ENCODE measurements at places on chromosomes 2 and 18.
A peak's percentile ranks its signal among the peaks of the same experiment; 100 is the strongest.

- no peak for DNase-seq
Observed at GRCh38 chr2:103445347-103445746, 683.5 kb downstream of the TMEM182 start.

- no peak for DNase-seq
Observed at GRCh38 chr2:38700113-38700785, 34.3 kb downstream of the GALM start.

DNA sequence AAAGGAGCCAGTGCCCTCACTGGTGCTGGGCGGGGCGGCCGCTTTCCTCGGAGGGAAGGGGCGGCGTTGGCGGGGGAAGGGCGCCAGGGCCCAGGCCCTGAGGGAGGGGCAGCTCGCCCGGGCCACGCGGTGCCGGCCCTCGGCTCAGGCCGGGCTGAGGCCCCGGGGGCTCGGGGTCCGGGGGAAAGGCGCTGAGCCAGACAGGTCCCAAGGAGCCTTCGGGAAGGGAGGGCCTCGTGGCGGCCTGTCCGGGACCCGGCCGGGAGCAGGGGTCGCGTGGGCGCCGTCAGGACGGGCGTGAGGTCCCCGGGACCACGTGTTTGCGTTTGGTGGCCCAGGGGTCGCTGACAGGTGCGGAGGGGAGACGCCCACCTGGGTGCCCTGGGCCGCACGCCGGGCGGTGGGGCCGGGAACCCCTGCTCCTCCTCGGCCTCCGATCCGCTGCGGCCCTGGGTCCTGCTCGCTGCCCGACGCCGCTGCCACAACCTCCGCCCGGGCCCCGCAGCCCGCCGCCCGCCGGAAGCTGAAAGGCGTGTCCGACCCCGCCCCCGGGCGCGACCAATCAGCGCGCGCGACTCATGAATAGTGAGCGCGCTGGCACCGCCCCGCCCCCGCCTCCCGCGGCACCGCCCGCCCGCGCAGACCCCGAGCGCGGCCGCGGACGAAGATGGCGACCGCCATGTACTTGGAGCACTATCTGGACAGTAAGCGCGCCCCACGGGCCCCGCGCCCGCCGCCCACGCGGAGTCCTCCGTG, at the start of gene ING5:
Gene ING5 (plus strand): TSS at position 641 of the 756 bp plus-strand sequence. CDS start 27 bp downstream, at position 668.
- peak; percentile 97 for DNase-seq

- DNase-seq, result no peak
Observed at GRCh38 chr2:237167038-237167437, 81.3 kb downstream of the COPS8 start.

DNA sequence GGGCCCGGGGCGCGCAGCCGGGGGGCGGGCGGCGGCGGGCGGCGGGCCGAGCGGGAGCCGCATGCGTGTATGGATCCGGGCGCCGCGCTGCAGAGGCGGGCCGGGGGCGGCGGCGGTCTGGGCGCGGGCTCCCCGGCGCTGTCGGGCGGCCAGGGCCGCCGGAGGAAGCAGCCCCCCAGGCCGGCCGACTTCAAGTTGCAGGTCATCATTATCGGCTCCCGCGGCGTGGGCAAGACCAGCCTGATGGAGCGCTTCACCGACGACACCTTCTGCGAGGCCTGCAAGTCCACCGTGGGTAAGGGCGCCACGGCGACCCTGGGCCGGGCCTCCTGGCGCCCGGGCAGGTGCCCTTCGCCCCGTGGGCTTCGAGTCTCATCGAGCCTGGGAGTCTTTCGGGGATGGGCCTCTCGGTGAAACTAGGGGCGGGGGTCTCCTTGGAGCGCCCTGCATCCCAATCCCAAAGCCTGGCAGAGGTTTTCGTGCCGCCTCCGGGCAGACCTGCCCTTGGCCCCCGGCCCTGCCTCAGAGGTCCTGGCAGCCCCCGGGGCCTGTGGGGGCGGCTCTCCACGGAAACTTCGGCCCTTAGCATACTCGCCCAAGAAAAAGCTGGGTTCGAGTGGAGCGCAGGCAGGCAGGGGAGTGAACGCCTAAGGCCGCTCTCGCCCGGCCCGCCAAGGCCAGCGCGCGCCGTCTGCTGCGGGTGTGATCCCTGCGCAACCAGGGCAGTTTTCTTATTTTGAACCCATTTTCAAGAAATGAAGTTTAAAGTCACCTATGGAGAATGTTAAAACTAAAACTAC, 622 bp downstream of the RAB12 start:
- DNase-seq, result peak; percentile 13

DNA sequence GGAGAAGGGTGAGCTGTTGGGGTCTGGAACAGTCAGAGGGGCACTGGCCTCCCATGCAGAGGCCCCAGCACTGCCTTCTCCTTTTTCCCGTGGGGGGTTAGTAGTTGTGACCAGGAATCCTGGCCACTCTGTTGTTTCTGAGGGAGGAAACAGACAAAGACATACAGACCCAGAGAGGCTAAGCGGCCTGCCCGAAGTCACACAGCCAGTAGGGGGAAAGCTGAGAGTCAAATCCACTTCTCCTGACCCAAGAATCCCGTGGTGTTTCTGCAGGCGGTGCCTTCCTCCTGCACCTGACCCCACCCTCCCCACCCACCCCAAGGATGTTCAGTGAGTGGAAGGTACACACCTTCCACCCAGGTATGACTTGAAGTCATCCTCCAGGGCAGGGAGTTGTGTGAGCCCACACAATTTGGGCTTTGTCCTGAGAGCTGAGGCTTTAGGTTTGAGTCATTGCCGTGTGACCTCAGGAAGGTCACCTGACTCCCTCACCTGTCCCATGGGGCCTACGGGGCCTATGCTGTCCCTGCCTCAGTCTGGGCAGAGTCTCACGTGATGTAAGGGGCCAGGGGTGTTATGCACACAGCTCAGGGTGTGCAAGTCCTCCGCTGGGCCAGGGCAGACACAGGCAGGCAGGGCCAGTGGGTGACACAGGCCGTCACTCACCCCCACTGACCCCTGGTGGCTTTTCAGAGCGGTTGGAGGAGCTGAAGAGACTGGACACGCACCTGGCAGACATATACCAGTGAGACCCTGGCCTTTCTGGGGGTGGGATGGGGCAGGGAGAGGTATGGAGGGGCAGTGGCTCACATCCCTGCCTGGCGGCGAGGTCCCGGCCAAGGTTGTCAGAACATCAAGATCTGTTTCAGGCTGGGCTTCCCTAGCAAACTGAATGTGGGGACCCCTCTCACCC, 5.0 kb downstream of the NT5DC4 start:
- no peak for DNase-seq

- DNase-seq, result no peak
Observed at GRCh38 chr2:137208431-137208891, 443.1 kb downstream of the THSD7B start.

DNA sequence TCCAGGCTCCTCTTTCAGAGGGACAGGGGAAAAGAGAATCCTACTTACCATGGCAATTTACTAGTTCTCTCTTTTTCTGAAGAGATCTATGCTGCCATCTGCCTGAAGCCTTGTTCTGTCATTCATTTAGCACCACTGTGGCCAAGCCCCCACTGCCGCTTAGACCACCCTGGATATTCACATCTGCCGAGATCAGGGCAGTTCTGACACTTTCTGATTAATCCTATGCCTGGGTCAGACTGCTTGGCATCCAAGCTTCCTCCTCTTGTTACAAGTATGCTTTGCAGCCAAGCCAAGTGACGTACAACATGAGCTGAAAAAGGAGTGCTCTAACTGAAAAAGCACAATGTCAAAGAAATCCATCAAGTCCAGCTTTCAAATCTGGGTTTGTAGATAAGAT, 332.6 kb downstream of the SUCLG1 start:
- DNase-seq, result no peak

DNA sequence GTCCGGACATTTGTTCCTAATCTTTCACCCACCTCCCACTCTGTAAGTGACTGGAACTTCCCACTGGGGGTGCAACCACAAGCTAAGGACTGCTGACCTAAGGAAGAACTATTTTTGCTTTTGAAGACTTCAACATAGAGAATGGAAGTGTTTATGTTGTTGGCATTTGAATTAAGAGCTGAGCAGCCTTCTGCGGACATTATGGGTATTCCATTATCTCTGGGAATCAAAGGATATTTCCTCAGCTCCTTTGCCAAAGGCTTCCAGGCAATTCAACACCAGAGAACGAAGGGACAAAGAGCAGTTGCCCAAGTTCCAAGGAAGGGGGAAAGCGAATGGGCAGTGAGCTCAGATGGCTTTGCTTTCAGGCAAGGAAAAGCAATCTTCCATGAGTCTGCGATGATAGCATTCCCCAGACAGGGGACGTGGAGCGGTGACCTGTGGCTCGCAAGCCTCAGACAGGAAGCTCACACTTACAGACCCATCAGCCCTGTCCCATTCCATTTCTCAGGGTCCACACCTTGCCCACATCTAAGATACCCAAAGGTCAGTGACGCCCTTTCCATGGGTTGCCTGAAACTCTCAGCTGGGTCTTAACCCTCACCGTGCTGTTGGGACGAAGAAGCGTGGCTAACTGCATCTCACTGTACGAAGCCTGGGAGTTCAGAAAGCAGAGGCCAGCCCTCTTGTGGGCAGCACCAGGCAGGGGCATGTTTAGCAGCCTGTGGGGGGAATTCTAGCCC, 116.8 kb downstream of the COPS8 start:
- no peak for DNase-seq

DNA sequence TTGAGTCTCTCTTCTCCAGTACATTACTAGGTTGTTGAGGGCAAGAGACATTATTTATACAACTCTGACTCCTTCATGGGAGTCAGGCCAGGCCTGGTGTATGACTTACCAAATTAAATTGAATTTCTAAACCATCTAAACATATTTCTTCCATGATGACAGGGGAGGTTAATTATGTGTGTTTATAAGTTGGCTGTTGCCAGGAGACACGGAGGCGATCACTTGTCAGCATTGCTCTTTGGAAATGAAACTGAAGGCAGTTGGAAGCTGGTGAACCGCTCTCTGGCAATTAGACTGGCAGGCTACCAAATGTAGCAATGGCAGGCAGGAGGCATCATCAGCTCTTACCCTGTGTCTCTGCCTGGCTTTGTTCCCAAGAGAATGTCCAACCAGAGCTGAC, 241.4 kb downstream of the KCNS3 start:
- DNase-seq, result no peak

Data from T-helper 2 cell treated with Interferon-gamma antibody and Interleukin-4, amounts not matched to agents 5 μg/mL and 100 μg/mL, for 36 hours (primary cell).